ENCODE measurements at places on chromosomes 11 and 22.

DNA sequence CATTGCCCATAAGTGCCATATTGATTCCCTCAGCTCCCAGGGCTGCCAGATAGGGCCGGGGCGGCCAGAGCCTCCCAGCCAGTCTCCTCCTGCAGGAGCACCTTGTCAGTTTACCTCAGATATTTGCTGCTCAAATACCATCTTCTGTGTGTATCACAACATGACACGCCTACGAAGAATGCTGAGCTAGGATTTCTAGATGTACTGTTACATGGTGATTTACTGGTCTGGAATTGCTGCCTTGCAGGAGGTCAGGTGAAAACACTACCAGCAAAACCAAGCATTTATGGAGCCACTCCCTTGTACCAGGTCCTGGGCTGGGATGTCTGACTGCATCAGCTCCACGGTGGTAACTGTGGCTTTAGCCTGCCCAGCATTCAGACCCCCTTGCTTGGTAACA, 11.8 kb downstream of the MICAL3 start:
- H3K27me3 ChIP-seq: peaks cover 3% of the 10 kb centered on the region
- no peak for DNase-seq
- no peaks in the 10 kb centered on the region for H3K36me3 ChIP-seq
- no peak overlapping the region for H3K27ac ChIP-seq
- no peak overlapping the region for H3K4me3 ChIP-seq

DNA sequence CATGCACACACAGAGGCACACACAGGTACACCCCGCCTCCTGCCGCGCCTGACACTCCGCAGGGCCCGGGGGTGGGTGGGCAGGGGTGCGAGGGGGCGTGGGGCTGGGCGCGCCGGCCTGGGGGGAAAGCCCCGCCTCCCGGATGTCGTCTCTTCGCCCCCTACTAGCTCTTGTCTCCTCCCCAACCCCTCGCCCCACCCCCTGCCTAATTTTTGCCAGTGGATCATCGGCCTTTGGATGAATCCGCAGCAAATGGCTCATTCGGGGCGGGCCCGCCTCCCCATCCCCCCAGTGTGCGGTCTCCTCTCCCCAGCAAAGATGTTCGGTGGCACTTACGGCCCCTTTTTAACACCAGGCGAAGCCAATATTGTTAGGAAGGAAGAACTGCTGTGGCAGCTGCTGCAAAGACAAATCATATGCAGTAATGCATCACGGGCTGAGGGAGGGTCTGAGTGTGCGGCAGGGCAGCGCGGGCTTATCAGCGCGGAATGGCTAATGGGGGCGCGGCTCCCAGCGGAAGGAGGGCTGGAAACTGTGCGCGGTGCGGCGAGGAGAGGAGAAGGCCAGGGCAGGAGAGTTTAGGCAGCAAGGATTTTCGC, 13.4 kb upstream of the NECTIN1 start:
- peak; percentile 37 for DNase-seq
- H3K36me3 ChIP-seq: no peaks in the 10 kb centered on the region
- H3K4me1 ChIP-seq: peaks cover 36% of the 10 kb centered on the region
- peak overlapping the region; percentile 65 for H3K4me3 ChIP-seq
- H3K27me3 ChIP-seq: peaks cover 49% of the 10 kb centered on the region

DNA sequence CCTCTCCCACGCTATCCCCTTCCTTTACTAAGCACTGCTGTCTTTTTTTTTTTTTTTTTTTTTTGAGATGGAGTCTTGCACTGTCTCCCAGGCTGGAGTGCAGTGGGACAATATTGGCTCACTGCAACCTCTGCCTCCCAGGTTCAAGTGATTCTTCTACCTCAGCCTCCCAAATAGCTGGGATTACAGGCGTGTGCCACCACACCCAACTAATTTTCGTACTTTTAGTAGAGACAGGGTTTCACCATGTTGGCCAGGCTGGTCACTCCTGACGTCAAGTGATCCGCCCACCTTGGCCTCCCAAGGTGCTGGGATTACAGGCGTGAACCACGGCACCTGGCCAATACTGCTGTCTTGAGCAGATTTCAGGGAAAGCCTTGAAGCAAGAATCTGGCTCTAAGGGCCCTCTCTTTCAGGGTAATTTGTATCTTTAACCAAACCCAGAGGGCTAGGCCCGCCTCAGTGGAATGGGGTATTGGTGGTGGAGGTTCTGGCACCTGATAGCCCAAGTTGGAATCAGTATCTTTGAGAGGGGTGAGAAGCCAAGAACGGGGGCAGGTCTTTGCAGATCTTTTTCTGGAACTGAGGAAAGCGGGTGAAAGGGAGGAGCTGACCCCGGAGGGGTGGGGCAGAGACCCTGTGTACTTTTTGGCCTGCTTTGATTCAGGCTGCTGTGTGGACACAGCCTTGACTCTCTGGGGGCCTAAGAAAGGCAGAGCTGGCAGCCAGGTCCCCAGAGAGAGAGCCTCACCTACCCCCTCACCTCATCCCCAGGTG, 37.0 kb downstream of the TRIOBP start:
- H3K27me3 ChIP-seq: peaks cover 5% of the 10 kb centered on the region
- peak overlapping the region; percentile 16 for H3K4me3 ChIP-seq
- H3K27ac ChIP-seq: peak overlapping the region; percentile 91
- DNase-seq: no peak
- H3K4me1 ChIP-seq: peaks cover 33% of the 10 kb centered on the region

- no peak overlapping the region for H3K27ac ChIP-seq
- H3K4me1 ChIP-seq: peaks cover 5% of the 10 kb centered on the region
- H3K36me3 ChIP-seq: peaks cover 22% of the 10 kb centered on the region
These were observed 7.3 kb downstream of the SNX19 start for GRCh38 chr11:130908770-130909625.

DNA sequence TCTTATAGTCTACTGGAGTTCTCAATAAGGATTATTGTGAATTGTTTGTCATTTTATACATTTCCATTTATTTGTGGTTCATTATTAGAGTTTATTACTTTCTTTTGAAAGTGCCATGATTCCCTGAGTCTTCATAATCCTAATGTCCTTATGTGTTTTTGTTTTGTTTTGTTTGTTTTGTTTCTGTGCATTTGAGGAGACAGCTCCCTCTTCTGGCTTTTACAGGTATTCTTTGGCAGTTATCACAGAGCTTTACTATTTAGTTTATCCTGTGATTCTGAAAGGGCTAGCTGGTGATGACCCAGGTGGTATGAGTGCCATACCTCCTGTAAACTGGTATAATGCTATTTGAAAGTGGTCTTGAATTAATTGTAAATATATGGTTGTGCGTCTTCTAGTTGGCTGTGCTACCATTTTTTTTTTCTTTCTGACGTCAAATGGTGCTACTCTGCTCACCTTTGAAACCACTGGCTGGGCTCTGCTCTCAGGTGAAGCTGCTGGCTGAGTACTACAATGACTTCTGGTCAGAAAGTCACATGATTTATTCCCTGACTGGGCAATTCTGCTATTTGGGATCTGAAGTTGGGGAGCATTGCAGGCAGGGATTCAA, 751.2 kb downstream of the JRKL start:
- H3K27me3 ChIP-seq: no peaks in the 10 kb centered on the region
- no peak overlapping the region for H3K27ac ChIP-seq
- no peak overlapping the region for H3K4me3 ChIP-seq
- H3K36me3 ChIP-seq: peaks cover 1% of the 10 kb centered on the region
- no peak for DNase-seq

DNA sequence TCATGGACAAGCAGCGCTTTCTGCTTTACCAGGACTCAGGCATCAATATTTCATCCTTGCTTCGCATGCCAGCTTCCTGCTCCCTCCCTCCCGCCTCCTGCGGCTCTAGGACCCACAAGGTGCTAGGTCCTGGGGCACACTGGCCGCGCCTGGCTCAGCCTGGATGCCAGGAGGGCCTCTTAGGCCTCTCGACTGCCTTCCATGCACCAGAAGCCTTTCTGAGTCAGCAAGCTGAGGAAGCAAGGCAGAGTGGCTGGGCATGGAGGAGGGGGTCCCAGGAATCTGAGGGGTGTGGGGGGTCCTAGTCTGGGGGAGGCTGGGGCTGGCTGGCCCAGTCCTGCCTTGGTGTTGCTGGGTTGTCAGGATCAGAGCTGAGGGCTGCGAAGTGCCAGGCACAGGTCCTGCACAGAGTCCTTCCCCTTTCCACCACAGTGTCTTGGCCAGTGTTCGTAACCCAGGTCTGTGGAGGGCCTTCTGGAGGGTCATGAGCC, 61.0 kb upstream of the THY1 start:
- peaks cover 3% of the 10 kb centered on the region for H3K4me1 ChIP-seq
- DNase-seq: no peak
- H3K36me3 ChIP-seq: no peaks in the 10 kb centered on the region
- H3K27ac ChIP-seq: no peak overlapping the region
- peaks cover 61% of the 10 kb centered on the region for H3K27me3 ChIP-seq

GRCh38 chr11:134454146-134454690, 42.2 kb upstream of the B3GAT1 start:
- no peak for DNase-seq
- H3K36me3 ChIP-seq: no peaks in the 10 kb centered on the region
- peaks cover 10% of the 10 kb centered on the region for H3K27me3 ChIP-seq
- no peak overlapping the region for H3K4me3 ChIP-seq
- H3K27ac ChIP-seq: no peak overlapping the region

- peak overlapping the region; percentile 42 for H3K4me3 ChIP-seq
- H3K4me1 ChIP-seq: peaks cover 24% of the 10 kb centered on the region
- no peaks in the 10 kb centered on the region for H3K27me3 ChIP-seq
- DNase-seq: no peak
These were observed 1.4 kb downstream of the RAB36 start for GRCh38 chr22:23146478-23147205.

DNA sequence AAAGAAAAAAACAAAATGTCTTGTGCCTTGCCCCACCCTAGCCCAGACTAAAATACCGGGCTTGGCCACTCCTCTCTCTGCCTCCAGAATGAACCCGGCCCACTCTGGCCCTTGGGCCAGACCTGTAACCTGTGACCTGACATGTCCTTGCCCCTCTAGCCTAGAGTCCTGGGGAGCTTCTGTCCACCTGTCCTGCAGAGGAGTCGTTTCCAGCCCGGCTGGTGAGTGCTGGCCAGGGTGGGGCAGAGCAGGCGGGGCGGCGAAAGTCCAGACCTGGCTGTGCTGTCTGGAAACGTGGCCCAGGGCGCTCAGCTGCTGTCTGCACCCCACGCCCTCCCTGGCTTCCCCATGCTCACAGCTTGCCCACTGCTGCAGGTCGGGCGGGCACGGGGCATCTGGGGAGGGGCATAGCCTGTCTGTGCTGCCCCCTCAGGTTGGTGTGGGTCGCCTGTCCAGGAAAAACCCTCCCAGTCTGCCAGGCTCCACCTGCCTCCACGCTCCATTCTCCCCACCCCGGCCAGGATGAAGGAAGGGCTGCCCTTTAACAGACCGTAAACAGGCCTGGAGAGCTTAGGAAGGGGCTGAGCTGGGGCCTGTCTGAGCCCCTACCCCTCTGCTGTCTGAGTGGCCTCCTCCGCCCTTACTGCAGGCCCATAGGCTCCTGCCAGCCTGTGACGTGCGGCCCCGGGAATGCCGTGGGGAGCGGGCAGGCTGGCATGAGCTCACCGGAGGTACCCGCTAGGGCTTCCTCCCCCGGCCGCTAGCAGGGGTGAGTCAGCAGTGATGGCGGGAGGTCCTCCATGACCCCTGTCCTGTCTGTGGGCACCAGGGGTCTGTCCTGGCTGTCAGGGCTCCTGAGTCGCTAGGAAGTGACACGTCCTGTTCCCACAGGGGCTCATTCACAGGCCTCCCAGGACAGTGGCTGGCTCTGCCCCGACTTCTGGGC, 1.9 kb downstream of the CD151 start:
- H3K4me1 ChIP-seq: peaks cover 6% of the 10 kb centered on the region
- peaks cover 14% of the 10 kb centered on the region for H3K27me3 ChIP-seq
- peak overlapping the region; percentile 59 for H3K27ac ChIP-seq
- peak overlapping the region; percentile 68 for H3K4me3 ChIP-seq
- no peaks in the 10 kb centered on the region for H3K36me3 ChIP-seq

DNA sequence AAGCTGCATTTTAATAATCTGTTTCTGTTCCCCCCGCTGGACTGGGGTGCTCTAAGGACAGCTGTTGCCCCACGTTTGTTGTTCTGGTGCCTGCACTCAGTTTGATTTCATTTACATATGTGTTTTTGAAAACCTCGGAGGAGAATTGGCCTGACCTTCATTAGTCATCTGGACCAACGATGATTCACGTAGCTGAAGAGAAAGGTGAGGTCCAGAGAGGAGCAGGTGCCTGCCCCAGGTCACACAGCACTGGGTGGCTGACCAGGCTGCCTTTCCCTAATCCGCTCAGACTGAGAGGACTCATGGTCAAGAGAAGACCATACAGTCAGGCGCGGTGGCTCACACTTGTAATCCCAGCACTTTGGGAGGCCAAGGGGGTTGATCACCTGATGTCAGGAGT, 3.8 kb downstream of the CSDC2 start:
- peaks cover 4% of the 10 kb centered on the region for H3K27me3 ChIP-seq
- DNase-seq: no peak
- H3K36me3 ChIP-seq: no peaks in the 10 kb centered on the region
- peaks cover 11% of the 10 kb centered on the region for H3K4me1 ChIP-seq

- no peak overlapping the region for H3K27ac ChIP-seq
- no peaks in the 10 kb centered on the region for H3K36me3 ChIP-seq
- peaks cover 35% of the 10 kb centered on the region for H3K27me3 ChIP-seq
- peaks cover 9% of the 10 kb centered on the region for H3K4me1 ChIP-seq
- H3K4me3 ChIP-seq: no peak overlapping the region
These were observed 62.7 kb downstream of the CD82 start for GRCh38 chr11:44627911-44628729.

DNA sequence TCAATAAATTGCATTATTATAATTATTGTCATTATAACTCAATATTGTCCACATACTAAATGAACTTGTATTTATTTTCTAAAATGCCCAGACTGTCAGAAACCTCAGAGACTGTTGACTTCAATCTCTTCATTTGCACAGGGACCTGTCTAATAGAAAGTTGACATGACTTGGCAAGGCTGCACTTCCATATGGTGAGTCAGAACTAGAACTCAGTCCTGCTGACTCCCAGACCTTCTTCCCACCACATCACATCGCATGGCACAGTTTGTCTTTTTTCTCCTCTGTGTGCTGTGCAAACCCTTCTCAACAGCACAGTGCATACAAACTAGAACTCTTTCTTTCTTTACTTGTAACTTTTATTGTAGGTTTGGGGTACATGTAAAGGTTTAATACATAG, 215.1 kb upstream of the BLID start:
- no peak for DNase-seq
- H3K4me3 ChIP-seq: no peak overlapping the region
- no peak overlapping the region for H3K27ac ChIP-seq
- H3K36me3 ChIP-seq: no peaks in the 10 kb centered on the region
- H3K4me1 ChIP-seq: no peaks in the 10 kb centered on the region

GRCh38 chr11:59186130-59186594, 14.2 kb downstream of the DTX4 start:
- peak overlapping the region; percentile 71 for H3K4me3 ChIP-seq
- peak; percentile 78 for DNase-seq
- H3K27me3 ChIP-seq: no peaks in the 10 kb centered on the region
- peak overlapping the region; percentile 97 for H3K27ac ChIP-seq
- H3K4me1 ChIP-seq: peaks cover 37% of the 10 kb centered on the region

- H3K27me3 ChIP-seq: no peaks in the 10 kb centered on the region
- H3K36me3 ChIP-seq: no peaks in the 10 kb centered on the region
- H3K4me3 ChIP-seq: no peak overlapping the region
These were observed 91.8 kb upstream of the CD44 start for GRCh38 chr11:35047179-35047578.

Data from progenitor cell of endocrine pancreas (in vitro differentiated cells).